ENCODE measurements at places on chromosomes 2 and 18.

GRCh38 chr2:52919673-52920072, 847.9 kb upstream of the CHAC2 start:
- no peak for DNase-seq

DNA sequence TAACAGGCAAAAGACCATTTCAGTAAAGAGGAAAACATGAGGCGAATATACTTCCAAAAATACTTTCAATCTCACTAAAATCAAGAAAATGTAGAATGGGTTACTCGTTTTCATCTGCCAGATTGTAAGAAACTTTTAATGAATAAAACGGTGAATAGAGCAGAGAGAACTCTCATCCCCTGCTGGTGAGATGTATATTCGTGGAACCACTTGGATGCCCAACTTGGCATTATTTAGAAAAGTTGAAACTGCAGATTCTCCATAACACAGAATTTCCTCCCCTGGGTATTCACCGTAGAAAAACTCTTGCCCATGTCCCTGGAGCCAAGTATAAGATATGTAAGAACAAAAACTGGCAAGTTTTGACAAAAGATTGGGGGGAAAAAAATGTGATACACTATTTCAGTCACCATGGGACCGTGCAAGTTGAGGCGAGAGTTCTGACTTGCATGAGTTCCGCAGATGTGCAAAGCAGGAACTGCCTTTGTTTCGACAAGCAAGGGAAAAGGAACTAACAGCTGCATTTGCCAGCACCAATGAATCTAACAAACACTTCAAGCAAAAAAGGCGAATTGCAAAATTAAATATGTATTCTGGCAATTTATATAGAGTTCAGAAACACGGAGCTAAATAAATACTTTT, 14.8 kb downstream of the TIMM21 start:
- DNase-seq, result no peak

GRCh38 chr2:240998995-240999791, 775 bp downstream of the SNED1 start:
- no peak for DNase-seq

DNA sequence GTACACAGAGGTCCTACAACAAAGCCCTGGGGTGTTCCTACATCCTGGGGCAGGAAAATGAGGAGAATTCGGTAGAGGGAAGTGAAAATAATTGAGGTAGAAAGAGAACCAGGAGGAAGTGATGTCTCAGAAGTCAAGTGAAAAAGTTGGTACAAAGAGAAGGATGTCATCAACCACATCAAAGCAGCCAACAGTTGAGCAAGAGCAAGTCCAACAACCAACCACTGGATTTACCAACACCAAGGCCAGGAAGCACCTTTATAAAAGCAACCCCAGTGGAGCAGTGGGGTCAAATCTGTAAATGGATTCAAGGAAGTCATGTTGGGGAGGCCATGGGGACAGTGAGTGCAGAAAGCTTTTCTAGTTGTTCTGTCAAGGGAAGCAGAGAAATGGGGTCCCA, 360.4 kb downstream of the ZNF516 start:
- DNase-seq, result no peak

DNA sequence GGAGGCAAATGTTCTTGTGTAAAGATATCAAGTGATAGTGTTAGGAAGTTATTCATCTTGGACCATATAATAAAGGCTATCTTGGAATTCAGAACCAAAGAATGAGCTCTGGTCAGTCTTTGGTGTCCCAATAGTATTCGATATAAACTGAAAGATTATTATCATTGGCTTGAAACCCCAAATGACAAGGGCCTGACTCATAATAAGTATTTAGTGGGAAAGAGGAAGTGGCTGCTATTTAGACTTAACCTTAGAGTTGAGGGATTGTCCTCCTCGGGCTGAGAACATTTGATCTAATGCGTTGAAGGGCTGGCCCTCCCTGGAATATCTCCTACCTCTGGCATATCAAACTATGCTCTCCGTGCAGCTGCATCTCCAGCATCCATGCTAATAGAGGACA, 67.5 kb downstream of the CDH20 start:
- DNase-seq, result peak; percentile 12

DNA sequence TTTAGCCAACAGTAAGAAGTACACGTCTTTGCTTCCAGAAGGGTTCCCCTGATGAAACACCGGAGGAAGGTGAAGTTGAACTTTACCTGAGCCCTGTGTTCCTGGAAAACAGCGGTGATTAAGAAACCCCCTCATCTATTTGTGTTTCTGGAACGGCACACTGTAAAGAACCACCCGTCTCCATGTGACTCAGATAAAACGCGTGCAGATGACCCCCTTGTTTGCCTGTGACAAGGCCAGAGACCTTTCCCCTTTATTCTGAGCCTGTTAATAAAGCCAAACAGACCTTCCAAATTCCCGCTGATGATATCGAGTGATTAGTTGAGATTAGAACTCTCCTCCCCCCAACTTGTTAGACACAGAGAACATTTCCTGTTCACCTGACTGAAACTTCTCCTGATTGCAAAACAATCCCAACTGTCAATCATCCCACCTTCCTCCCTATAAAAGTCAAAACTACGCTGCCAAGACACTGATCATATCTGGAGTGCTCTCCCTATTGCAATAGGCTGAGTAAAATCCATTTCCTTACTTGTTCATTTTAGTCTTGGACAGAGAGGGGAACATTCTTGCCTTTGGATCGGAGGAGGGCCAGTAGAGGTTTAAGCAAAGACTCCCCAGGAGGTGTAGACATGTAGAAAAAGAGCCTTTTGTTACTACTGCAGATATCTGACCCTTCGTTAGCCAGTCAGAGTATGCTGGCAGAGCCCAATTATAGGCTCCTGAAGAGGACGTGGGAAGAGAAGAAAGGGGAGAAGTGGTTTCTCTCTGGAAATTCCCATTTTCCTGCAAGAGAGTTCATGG, 914 bp upstream of the IWS1 start:
- DNase-seq, result no peak

DNA sequence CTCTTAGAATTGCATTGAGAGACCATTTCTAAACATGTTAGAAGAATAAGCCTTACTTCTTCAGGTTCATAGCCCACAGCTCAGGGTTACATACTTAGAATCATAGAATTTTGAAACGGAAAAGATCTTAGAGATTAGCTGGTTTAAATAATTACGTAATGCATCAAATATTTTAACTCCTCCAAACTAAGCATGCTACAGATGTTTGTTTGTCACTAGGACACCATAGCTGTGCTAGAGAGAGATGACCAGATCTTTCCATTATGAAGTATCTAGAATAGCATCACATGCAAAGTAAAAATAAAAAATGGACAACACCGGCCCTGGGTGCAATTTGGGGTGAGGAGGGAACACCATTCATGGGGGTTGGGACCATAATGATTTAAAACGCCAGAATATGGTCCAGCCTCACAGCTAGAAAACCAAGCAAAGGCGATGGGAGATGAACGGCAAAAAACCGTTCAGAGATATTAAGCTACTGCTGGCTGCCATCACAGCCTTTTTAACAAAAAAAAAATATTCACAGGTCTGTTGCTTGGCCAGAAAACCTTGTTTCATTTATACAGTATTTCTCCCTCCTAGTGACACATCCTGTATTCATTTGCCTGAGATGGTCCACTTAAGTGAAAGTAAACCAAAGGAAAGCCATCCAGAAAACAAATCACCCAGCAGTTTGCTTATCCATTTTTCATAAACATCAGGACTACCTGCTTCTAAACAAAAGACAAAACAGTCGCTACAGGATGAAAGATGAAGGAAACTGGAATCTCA, 94.2 kb downstream of the EPHA4 start:
- no peak for DNase-seq

Measured in kidney glomerular epithelial cell (primary cell).